ENCODE measurements at places on chromosomes 2 and 18.

- no peak for DNase-seq
Observed at GRCh38 chr18:9926223-9926894, 12.5 kb downstream of the VAPA start.

GRCh38 chr2:28168376-28168775, 224.3 kb upstream of the FOSL2 start:
- no peak for DNase-seq

- no peak for DNase-seq
Observed at GRCh38 chr18:50563376-50563775, 3.5 kb downstream of the MAPK4 start.

GRCh38 chr2:100281521-100282438, 40.5 kb downstream of the LONRF2 start:
- no peak for DNase-seq

DNA sequence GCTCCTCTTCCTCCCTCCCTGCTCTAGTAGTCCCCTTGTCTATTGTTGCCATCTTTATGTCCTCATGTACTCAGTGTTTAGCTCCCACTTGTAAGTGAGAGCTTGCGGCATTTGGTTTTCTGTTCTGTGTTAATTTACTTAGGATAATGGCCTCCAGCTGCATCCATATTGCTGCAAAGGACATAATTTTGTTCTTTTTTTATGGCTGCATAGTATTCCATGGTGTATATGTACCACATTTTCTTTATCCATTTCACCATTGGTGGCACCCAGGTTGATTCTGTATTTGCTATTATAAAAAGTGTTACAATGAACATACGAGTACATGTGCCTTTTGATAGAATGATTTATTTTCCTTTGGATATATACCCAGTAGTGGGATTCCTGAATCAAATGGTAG, 12.5 kb downstream of the PIKFYVE start:
- DNase-seq: no peak

DNA sequence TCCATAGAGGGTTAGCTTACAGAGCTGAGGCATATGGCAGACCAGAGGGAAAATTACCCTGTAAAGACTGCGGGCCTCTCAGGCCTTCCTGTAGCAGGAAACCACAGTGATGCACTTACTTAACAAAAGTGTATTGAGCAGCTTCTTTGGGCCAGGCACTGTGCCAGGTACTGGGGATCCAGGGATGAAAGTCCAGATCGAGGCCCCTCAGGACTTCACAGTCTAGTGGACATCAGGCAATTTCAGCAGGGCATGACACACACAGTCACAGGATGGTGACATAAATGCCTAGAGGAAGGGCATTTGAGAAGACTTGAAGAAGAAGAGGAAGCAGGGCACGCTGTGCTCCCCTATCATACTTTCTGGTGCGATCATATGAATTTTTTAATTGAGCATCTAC, 71.7 kb downstream of the MARCO start:
- no peak for DNase-seq

DNA sequence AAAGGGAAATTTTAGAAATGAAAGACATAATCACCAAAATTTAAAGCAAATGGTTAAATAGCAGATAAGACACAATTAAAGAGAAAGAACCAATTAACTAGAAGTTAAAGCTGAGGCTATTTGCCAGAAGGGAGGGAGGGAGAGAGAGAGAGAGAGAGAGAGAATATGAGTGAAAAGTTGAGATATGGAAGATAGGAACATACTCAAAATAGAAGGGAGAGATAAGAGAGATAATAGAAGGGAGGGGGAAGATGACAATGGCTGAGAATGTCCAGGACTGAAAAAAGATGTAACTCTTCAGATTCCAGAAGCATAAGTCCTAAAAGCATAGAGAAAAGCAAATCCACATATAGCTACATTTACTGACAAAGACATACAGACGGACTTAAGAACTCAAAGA, 17.1 kb upstream of the AAK1 start:
- DNase-seq: no peak

DNA sequence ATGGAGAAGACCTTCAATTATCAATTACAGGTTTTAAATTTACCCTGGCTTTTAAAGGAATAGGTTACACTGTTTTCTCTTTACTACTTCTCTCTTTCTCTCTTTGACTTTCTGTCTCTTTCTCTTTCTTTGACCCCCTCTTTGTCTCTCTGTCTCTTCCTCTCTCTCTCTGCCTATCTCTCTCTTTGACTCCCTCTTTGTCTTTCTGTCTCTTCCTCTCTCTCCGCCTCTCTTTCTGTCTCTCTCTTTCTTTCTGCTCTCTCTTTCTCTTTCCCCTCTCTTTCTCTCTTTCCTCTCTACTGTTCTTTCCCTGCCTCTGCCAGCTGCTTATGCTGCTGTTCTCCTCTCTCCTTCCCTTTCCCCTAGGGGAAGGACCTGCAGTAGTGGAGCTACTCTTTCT, 175.7 kb downstream of the MTCL1 start:
- DNase-seq: no peak

- no peak for DNase-seq
Observed at GRCh38 chr18:12621742-12622306, 36.1 kb downstream of the SPIRE1 start.

- no peak for DNase-seq
Observed at GRCh38 chr2:54871457-54872107, 148.1 kb downstream of the EML6 start.

- no peak for DNase-seq
Observed at GRCh38 chr2:9897331-9897737, 54.1 kb downstream of the TAF1B start.
